ENCODE measurements at places on chromosomes 7 and 10.
A peak's percentile ranks its signal among the peaks of the same experiment; 100 is the strongest.

DNA sequence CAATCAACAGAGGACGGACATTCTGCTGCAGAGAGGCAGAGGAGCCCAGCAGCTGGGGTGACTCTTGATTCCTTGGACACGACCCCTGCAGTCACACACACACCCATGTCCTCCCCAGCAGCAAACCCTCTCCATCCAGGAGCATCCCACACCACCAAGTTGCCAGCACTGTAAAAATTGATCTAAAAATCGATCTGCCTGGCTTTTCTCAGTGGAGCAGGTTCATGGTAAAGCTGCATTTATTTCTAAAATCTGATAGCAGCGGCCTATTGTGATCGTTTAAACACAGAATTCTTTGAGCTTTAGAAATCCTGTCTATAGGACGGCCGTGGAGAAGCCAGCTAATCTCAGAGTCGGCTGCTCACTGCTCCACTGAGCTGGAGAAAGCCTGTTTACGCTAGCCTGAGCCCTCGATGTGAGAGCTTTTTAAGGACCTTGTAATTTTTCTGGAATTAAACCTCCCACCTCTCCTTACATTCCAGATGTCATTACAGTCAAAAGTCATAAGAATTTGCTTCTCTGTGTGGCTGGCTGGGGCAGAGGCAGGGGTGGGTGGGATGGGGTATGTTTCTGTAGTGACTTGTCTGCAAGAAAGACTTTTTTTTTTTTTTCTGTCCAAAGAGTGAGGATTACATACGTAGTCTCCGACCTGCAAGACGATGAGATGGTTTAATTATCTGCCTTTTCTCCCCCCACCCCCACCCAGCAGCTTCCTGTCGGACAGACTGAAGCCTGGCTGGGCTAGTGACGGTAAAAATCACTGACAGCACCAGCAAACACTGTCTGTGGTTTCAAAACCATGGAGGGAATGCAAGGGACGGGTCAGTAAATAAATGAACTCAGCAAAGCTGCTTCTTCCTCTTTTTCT, 31.6 kb downstream of the TRIM8 start:
- DNase-seq, result no peak

DNA sequence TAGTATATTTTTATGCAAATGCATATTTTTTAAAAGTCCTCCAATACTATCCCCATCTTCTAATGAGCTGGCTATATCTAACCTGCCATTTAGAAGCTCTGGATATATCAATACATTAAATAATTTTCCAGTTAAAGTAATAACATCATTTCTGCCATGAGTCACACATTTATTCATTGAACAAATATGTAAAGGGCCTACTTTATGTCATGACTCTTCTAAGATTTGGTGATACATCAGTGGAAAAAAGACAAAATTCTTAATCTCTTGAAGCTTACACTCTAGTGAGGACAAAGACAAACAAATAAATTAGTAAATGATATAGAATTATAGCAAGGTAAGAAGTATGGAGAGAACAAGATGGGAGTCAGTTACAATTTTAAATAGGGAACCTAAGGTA, 716.8 kb upstream of the LRRTM3 start:
- no peak for DNase-seq

- no peak for DNase-seq
Measured at GRCh38 chr7:108456845-108457540, 757 bp upstream of the NRCAM start.

- no peak for DNase-seq
Measured at GRCh38 chr10:113846036-113846435, 7.8 kb downstream of the DCLRE1A start.

- no peak for DNase-seq
Measured at GRCh38 chr10:94102436-94102835, 108.7 kb downstream of the PLCE1 start.

- no peak for DNase-seq
Measured at GRCh38 chr10:43962346-43963191, 313.9 kb upstream of the ZNF32 start.

DNA sequence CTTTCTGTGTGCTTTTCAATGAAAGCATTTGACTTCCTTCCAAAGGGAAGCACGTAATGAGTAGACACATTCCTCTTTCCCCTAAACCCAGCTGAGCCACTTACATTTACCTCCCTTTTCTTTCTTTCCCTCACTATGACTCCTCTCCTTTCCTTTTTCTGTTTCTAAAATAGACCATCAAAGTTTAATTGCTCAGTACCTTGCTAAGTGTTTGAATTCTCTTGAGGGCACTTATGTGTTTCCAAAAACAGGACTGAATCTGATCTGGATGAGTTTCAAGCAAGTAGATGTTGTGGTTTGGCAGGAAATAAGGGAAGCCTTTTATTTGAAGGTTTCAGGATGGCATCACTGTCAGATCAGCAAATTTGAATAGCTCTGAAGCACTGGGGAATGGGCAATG, 396.2 kb downstream of the REEP3 start:
- no peak for DNase-seq

- DNase-seq, result peak; percentile 95
Measured at GRCh38 chr7:116582806-116583444, 58.1 kb downstream of the CAV1 start.

DNA sequence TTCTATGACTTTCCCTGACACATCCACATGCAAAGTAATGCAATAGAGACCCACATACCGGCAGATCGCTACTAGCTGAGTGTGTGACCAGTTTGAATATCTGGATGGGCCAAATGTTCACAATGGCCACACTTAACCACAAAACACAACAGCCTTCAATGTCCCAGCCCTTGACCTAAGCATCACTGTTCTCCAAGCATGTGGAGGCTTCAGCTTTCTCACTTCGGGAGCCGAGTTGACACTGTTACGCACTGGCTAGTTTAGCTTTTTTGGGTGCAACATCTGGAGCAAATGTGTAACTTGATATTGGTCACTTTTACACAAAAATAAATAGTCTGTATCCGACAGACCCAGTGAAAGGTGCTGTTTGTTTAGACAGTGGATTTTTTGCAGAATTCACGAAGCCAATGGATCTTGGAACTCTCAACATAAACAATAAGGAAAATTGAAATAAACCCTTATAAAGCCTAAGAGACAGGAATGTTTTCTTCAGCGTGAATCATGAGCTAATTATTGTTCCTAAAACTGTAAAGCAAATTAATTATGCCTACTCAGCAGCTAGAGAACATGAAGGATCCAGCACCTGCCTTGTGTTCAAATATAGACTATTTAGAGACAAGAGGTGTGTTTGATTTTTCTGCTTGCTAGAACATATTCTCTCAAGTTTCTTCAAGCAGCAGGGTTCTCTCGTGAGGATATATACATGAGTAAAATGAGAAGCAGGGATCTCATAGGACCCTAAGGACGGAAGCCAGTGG, 117.6 kb upstream of the JCAD start:
- no peak for DNase-seq

- no peak for DNase-seq
Measured at GRCh38 chr7:140688341-140688740, 8.2 kb upstream of the NDUFB2 start.

GRCh38 chr7:138125119-138125518, 48.9 kb downstream of the AKR1D1 start:
- no peak for DNase-seq

DNA sequence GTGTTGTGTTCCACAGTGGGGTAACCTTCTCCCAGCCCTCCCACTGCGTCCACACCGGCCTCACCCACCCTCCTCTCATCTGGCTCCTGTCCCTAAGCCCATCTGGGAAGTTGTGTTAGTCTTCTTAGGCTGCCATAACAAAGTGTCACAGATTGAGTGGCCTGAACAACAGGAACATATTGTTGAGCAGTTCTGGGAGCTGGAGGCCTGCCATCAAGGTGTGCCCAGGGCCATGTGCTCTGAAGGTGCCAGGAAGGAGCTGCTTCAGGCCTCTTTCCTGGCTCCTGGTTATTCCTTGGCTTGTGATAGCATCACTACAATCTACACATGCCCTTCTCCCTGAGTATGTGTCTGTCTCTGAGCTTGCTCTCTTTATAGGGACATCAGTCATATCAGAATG, 327.6 kb upstream of the COBL start:
- DNase-seq, result no peak

DNA sequence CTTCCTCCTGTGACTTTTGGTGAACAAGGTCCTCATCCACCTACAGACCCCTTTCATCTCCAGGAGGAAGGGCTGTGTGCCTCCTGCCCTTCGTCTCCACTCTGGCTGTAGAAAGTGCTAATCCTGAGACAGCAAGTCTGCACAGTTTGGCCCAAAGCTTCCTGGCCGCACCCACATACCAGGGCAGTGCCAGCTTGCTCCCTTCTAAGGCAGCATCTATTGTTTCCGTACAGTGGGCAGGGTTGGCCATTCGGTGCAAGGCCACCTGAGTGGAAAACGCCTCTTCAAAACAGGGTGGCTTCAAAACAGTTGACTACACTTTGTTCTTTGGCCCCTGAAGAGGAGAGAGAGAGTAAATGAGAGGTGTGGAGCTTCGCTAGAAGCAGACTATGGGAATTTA, 134.1 kb upstream of the KLF14 start:
- DNase-seq, result no peak

- DNase-seq, result no peak
Measured at GRCh38 chr7:139777133-139777891, 486 bp downstream of the HIPK2 start.

GRCh38 chr7:130988443-130988842, 254.4 kb upstream of the KLF14 start:
- no peak for DNase-seq

DNA sequence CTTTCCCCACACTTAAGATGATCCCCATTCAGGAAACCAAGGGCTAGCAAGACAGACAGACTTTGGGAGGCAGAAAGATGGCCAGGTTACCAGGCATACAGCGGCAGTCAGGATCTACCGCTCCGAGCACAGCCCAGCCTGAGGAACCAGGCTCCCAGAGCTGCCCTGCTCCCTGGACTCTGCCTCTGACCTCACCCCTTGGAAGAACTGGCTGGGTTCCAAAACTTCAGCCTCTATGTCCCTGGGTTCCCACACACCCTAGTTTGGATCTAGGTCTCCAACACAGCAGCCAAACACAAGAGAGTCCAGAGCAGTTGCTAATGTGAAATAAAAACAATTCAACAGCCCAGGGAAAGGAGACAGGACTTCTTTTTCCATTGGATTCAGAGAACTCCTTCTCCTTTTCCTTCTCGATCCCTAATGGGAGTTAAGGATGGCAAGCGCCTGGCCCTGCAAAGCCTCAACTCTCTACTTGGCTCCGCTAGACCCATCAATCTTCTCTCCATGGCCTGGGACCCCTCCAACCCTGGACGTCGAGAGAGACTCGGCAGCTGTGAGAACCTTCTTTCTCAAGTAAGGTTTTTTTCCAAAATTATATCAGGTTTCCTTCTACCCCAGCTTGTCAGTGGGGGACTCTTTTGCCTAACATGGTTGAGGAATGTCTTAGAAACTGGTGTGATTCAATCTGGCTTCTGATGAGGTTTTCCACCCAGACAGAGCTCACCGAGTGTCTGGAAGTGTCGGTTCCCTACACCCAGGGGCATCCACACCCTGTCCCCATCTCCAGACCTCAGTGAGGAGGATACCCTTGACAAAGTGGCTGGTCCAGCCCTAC, 219.6 kb downstream of the KCNMA1 start:
- DNase-seq, result no peak

GRCh38 chr7:146067880-146068279, 48.7 kb upstream of the CNTNAP2 start:
- no peak for DNase-seq

DNA sequence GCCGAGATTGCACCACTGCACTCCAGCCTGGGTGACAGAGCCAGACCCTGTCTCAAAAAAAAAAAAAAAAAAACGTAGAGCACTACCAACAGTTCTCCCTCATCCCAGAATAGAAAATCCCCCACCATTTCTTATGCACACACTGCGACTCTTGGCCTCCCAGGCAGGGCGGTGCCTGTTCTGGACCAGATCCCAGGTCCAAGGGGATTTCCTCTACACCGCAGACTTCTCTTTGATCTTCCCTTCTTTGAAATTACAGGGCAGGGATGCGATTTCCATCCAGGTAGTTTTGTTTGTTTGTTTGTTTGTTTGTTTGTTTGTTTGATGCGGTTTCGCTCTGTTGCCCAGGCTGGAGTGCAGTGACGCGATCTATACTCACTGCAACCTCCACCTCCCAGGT, 91.8 kb downstream of the SEPTIN14 start:
- no peak for DNase-seq

- DNase-seq, result no peak
Measured at GRCh38 chr10:72088889-72089575, 681 bp upstream of the SPOCK2 start.

DNA sequence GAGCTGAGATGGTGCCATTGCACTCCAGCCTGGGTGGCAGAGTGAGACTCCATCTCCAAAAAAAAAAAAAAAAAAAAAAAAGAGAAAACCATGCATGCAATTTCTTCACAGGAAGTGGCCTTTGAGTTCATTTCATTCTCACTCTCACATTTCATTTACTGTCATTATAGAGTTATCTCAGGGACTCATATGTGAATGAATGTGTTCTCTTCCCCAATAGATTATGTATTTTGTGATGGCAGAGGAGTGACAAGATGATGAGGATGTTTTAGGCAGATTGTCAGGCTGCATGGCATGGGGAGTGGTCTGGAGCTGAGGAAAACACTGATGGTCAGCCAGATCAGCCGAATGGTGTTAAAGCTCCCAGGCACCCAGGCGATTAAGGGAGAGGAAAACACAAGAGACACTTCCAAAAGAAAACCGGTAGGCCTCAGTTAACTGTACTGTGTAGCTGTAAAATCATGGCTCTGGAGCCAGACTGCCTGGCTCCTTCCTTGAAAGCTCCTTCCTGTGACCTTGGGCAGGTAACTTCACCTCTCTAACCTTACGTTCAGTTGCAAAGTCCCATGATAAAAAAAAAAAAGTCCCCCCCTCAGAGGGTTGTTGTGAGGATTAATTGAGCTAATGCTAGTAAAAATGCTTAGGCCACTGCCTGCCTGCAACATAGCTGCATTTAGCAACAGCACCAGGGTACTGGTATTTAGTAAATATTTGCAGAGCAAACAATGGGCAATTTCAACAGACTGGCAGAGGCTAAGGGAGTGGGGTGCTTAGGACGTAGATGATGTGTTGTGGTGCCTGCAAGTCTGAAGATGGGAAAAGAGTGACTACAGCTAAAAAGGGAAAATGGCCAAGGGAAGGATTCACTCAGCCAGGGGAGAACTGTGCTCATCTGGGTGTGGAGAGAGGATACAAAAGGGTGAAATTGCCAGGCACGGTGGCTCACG, 6.9 kb downstream of the FRAT2 start:
- DNase-seq, result peak; percentile 46

GRCh38 chr7:1645476-1645875, 24.6 kb upstream of the ELFN1 start:
- no peak for DNase-seq

- DNase-seq, result no peak
Measured at GRCh38 chr10:35040760-35041501, 49.2 kb downstream of the CUL2 start.

GRCh38 chr10:17479822-17480221, 25.4 kb upstream of the ST8SIA6 start:
- DNase-seq, result no peak

DNA sequence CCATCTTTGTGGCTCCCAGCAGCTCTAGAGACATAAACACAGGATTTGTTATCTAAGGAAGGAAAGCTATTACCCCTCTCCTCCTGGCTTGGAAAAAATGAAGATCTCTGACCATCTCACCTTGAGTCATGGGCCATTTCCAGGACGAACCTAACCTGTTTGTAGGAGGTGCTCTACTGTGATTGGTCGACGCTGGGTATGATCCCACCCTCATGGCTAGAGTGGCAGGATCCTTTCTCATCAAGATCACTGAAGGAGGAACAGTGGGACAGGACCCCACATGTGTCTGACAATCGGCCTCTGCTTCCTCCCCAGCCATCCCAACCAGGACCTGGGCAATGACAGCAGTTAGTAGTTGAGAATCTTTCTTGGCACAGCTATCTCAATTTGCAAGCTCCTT, 144.1 kb downstream of the EMX2 start:
- no peak for DNase-seq

All from NCI-H460 (cell line).